Stimulated activated CD4-positive, alpha-beta T cell treated with anti-CD3 and anti-CD28 coated beads, Interleukin-1b, Interleukin-23, amount 100 ng/mL, for 1 hour (primary cell): ENCODE measurements at places on chromosomes 7 and 10.

GRCh38 chr7:14821757-14822480, 80.6 kb downstream of the DGKB start:
- DNase-seq: no peak

GRCh38 chr10:126646110-126646509, 24.4 kb downstream of the C10orf90 start:
- no peak for DNase-seq

DNA sequence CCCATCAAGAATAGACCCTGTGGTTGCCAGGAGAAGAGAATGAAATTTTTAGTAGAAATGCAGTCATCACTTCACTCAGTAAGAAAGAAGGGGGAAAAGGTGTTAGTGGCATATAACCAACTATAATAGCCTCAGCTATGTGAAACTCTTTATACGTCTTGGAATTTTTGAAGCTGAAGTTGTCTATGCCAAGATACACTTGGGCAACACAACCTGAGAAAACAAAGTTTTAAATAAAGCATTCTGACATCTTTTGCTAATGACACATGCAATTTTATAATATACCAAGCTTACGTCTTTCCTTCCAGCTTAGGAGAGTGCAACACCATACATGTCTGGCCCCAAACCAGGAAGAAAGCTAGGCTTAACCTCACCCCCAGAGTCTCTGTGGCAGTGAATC, 40.8 kb upstream of the ZNF438 start:
- DNase-seq: no peak

DNA sequence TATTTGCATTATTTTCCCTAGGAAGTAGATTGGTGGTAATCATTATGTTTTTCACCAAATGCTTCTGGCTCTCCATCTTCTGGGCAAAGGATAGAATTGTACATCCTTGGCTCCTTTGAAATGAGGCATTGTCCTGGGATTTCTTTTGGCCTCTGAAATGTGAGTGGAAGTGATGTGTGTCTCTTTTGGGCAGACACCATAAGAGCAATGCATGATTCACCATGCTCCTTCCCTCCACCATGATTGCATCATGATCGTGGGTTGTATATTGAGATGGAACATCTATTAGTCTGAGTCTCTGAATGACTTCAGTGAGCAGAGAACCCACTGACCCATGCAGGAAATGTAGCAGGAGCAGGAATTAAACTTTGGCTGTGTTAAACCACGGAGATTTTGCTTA, 49.2 kb downstream of the ADRA2A start:
- DNase-seq: no peak

DNA sequence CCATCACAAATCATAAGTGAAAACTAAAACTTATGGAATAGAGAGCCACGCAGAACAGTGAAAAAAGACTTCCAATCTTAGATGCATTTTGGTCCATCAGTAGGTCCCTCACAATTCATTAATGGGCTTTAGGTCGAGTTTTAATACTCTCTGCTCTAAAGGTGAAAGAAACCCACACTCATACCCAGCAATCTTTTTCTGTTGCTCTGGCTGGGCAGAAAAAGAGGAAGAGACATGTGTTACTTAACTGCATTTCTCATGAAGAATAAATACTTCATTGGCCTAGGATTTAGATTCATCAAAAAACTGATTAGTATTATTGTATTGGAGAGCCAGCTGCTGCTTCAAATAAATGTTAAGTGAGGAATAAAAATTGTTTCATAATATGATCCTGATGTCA, 645.7 kb downstream of the PHTF2 start:
- no peak for DNase-seq

DNA sequence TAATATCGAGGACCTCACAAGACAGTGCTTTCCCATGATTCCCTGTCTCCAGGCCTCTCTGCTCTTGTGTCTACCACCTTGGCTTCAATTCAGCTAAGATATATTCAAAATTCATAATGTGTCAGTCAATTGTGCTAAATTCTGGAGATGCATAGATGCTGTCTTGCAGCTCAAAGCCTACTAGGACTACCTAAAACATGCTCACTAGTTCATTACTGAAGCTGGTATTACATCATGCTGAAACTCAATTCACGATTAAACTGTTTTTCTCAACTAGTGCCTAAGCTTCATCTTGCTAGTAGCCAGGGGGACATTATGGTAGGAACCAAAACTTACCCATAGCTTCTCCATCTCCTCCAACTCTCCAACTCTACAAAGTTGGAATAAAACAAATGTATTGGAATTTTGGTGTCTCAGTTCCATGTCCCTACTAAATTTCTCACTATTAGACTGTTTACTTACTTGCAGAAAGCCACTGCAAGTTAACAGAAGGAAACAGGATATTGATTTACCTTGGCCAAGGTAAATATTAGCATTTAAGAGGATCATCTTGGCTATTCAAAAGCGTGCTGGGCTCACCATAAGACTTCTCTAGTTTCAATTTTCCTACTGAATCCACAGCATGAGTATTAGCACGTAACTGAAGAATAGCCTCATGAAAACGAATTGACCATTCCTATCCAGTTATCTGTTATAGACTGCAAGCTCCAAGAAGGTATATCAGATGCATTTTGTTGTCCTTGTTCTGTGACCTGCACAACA, 53.6 kb downstream of the CREB3L2 start:
- DNase-seq: no peak

DNA sequence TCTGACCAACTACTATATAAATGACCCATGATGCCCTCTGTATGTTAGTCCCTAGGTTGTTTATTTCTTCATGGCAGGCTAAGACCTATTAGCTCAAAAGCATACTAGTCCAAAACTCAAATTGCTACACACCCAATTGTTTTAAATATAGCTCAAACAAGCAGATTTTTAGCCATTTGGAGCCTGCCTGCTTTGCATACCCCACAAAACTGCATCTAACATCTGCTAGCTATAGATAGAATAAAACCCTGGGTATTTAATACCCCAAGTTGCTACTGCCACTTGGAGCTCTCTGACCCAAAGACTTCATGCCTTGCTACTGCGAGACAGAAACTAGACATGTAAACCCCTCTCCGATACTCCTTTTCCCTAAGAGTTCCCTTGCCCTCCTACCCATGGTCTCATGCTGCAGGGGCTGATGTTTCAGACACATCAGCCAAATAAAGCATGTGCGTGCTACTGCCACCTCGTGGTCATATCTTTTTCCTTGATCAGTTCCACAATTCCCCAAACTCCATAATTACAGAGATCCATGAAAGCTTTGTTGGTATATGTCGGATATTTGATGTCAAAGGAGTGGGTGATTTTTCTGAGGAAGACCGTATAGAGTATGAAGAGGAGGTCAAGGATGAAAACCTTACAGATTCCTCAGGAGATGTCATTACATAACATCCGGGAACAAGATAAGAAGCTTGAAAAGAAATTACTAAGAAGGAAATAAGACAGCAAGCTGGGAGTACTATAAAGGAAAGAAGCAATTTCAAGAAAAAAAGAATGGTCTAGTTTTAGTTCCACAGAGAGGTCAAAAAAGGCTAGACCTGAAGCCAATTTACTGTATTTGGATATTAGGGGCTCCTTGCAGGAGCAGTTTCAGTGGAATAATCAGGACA, 386.6 kb downstream of the SH2D4B start:
- DNase-seq: no peak

- no peak for DNase-seq
Measured at GRCh38 chr7:21318916-21319270, 109.0 kb upstream of the SP4 start.

DNA sequence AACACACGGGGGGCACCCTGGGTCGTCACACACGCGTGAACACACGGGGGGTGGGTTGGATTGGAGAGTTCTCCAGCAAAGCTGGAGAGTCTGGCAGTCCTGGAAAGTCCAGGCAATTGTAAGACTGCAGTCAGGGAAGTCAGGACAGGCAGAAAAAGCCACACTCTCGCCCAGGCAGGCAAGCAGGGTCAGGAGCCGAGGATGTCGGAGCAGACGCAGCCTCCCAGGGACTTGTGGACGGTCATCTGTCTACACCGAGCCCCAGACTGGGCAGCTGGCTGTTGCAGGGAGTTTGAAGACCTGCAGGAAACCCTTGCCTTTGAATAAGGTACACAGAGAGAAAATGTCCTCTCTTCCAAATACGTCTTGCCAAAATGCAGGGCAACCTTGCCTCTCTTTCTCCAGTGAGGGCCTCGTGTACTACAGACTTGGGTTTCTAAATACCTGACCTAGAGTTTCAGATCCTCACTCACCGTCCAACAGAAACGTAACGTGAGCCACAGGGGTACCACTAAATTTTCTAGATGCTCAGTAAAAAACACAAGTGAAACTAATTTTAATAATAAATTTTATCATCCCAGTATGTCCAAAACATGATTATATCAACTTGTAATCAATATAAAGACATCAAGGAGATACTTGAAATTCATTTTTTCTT, 176.7 kb downstream of the ADARB2 start:
- DNase-seq: no peak

DNA sequence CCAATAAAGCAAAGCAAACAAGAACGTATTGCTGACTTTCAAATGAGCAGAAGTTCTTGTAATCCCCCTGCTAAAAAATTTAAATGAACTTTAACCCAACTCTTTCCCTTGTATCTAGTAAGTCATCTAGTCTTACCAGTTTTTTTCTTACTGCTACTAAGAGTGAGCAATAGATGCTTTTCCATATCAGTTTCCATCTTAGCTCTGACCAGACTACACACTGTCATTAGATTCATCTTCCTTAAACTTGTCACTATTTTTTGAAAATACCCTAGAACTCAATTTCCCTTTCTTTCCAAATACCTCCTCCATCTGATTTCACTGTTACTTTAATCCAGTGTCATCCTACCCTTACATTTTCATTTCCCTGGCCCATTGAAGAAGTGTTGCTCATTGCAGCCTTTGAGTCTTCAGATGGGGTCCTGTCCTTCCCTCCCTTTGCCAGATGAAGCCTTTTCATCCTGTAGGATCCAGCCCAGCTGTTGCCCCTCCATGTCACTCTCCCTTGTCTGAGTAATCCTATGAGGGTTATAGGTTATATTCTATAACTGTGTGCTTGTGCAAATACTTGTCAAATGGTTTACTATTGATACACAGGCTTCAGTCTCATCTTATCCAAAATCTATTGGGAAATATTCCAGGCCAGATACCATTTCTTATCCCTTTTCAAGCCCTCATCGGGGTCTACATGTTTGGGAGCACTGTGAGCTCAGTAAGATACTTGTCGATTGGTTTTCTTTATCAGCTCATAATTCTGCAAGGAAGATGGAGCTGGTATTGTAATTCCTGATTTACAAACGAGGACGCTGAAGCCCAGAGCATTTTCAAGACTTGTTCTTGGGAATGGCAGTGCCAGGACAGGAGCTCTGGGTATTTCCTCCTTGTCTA, 51.5 kb upstream of the ITGB1 start:
- no peak for DNase-seq

GRCh38 chr7:133742709-133743538, 384.2 kb upstream of the LRGUK start:
- DNase-seq: no peak
